ENCODE measurements at places on chromosomes 6 and 20. TPM values are rescaled to one million over a fixed set of nuclear protein-coding genes. Genes with fewer than 3 reads are reported as not detected.
A peak's percentile ranks its signal among the peaks of the same experiment; 100 is the strongest.

DNA sequence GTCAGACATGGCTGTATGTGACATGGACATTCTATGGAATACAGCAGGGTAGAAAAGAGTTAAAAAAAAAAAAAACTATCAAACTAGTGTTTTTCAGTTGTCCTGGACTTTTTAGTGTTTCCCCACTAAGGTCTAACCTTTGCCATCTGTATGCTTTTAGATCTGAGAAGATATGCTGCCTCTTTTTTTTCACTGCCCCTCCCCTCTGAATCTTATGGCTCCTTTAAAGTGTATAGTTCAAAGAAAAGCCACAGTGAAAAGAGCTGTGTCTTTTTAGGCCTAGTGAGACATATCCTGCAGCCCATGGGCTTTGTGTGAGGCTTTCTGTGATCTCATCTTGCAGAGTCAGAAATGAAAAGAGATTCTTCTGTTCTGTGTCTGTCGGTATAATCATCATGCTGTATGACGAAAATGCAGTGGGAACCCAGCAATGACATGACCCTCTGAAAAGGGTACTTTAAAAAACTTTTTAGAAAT is 29.3 kb downstream of the ADGRG6 start:
- H3K27ac ChIP-seq: peak overlapping the region; percentile 93
- H3K4me1 ChIP-seq: no peaks in the 10 kb centered on the region
- no peaks in the 10 kb centered on the region for H3K27me3 ChIP-seq

DNA sequence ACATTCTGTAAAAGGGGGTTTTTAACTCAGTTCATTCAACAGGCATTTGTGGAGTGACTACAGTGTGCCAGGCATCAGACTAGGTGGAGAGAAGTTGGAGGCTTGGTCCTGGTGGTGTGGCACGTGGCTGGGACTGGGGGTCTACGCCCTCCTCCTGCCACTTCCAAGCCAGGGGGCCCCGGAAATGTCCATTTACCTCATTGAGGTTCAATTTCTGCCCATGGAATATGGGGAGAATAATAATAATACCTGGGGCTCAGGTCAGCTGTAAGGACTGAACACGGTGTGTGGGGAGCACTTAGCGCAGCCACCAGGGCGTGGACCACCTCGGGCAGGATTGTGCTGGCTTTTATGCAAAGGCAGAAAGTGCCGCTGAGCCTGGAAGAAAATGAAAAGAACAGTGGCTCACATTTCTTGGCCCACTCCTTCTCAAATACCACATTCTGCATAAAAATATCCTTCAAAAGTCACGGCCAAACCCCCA is 229.4 kb downstream of the ANKRD60 start:
- H3K27me3 ChIP-seq: no peaks in the 10 kb centered on the region
- DNase-seq: no peak
- no peaks in the 10 kb centered on the region for H3K4me1 ChIP-seq
- H3K27ac ChIP-seq: no peak overlapping the region
- H3K4me3 ChIP-seq: no peak overlapping the region

- H3K36me3 ChIP-seq: no peaks in the 10 kb centered on the region
- no peak overlapping the region for H3K4me3 ChIP-seq
- H3K4me1 ChIP-seq: no peaks in the 10 kb centered on the region
- no peak for DNase-seq
These were observed 50.0 kb upstream of the SLC22A23 start for GRCh38 chr6:3506751-3507383.

DNA sequence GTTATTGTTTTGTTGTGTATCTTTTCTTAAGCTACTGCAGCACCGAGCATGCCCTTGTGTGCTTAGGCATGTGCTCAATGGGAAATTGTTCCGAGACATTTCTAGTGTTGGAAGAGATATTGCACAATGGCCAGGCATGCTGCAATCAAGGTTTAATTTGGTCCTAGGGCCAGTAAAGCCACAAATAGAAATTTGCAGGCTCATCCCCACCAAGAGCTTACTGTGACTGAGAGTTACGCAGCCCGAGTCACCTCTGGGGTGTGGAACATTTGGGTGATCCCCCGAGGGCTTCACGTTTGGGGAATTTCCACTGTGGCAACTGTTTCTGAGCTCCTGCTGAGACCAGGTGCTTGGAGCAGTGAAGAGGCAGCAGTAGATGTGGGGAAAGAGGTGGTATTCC is 65.8 kb downstream of the ADTRP start:
- no peaks in the 10 kb centered on the region for H3K36me3 ChIP-seq
- H3K27me3 ChIP-seq: no peaks in the 10 kb centered on the region
- peaks cover 9% of the 10 kb centered on the region for H3K4me1 ChIP-seq
- no peak overlapping the region for H3K27ac ChIP-seq
- no peak overlapping the region for H3K4me3 ChIP-seq

CCN5 gene
- 0.05 TPM for polyA plus RNA-seq

Measured in SK-N-SH (cell line).